ENCODE measurements at places on chromosomes 2 and 18.

- no peak for DNase-seq
Measured at GRCh38 chr18:5155218-5155906, 41.7 kb downstream of the AKAIN1 start.

DNA sequence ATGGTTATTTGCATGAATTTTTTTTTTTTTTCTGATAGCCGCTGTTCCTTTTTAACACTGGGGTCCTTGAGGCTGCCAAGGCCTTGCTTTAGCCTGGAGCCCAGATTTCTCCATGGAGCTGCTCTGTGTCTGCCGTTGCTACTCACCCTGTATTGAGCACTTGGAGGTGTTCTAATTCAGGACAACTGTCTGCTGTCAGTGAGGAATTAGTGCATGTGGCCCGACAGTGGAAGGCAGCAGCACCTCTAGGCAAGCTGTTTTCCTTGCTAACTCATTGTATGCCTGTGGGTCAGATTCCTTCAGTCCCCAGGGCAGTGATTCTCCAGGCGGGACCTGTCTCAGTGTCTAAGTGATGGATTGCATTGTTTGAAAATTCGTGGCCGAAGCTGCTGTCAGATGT, 147.7 kb upstream of the DPP10 start:
- no peak for DNase-seq

DNA sequence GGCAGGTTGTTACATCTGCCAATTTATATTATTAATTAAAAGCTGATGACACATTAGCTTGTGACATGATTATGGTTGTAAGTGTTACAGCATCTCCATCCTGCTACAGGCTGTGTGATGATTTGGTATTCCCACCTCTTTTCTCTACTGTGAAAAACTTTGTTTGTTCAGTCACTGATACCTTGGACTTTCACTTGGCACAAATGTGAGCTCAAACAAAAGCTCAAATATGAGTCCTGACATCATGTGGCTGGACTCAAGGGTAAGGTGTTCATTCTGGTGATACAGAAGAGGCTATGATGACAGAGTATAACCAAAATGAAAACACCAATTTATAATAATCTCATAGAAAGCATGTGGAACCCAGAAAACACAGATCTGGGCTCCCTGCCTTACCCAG, 11.4 kb upstream of the IL36A start:
- no peak for DNase-seq

DNA sequence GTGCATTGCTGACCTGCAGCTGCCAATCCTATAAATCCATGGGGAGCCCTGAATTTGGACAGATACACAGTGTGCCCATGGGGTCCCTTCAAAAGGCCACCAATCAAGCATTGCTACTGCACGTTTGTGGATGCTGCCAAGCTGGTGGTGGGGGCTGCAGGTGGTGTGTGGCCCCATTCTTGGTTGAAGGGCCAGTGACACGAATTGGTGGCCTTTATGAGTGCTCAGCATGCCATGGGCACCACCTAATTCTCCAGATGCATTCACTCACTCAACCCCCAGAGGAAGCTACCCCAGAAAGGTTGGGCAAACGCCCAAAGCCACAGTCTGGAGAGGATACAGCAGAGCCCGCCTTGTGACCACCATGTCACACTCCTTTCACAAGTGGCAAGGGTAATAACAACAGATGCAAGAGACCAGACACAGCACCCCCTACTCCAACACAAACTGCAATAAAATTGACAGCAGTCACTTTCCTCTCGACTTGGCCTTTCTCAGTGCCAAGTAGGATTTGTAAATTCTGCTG, 27.1 kb downstream of the MC2R start:
- DNase-seq: no peak

- DNase-seq: no peak
Measured at GRCh38 chr2:161177969-161178368, 17.7 kb downstream of the TANK start.

GRCh38 chr2:37920570-37920969, 4.5 kb upstream of the RMDN2 start:
- DNase-seq: no peak

DNA sequence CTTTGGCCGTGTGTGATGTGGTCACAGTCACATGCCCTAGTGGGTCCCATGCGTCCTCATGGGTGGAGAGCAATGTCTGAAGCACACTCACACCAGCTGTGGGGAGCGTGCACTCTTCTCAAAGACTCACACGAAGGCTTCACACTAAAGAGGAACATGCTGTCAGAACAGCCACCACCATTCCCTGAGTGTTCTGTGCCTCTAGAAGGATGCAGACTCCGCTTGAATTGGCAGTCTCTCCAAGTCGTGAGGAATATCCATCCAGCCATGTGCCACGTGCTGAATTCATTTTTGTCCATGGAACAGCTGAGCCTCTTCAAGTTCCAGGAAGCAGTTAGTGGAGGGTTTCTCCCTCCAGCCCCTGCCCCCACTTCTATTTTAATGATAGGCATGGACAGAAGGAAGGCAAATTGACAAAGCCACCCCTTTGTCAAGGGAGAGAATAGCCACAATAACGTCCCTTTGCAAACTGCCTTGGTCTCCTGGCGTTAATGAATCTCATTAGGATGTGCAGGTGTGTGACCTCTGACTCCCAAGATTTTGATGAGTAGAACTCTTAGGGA, 464.3 kb upstream of the ID2 start:
- no peak for DNase-seq

GRCh38 chr2:660586-661359, 16.4 kb downstream of the TMEM18 start:
- DNase-seq: no peak

DNA sequence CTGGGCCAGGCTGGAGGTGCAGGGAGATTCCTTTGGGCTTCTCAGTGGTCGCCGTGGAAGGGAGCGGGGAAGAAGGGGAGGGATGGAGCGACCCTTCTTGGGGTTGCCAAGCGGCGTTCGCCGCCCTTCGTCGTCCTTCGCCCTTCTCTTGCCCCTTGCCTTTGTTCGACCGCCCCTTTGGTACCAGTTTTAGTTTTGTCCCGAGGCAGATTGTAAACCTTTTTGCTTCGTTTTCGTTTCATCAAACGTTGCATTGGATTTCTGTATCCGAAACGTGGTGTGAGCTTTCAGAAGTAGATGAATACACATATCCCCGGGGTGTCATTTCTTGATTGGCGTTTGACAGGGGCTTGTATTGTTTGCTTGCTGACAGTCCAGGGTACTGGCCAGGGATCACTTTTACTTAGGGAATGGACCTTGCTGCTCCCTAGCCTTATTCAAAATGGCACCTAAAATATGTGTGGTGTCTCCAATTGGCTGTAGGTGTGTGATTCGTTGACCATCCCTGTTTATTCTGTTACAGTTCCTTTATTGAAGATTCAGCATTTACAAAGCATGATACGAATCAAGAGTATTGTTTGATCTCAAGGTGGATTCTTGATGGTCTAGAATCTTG, 788 bp downstream of the USP14 start:
- no peak for DNase-seq

DNA sequence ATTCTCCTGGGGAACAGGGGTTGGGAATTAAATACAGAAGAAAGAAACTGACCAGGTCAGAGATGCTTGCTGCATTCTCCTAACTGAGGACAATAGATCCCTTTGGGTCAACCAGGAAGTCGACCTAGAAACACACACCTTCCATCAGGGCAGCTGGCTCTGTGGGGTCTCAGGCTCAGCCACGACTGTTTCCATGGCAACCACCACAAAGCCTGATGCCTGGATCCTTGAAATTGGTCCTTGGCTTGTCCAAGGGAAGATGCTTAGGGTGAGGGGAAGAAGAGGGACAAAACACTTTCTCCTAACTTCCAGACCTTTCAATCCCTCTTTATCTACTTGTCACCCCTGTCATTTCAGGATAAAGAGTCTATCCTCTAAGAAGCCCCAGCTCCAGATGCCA, 194.4 kb downstream of the ALK start:
- no peak for DNase-seq

GRCh38 chr18:73733376-73733775, 414.3 kb downstream of the FBXO15 start:
- DNase-seq: no peak

GRCh38 chr2:203743441-203743981, 37.1 kb downstream of the CD28 start:
- DNase-seq: no peak

GRCh38 chr18:74194691-74195090, 46.4 kb downstream of the TIMM21 start:
- no peak for DNase-seq

GRCh38 chr2:85554980-85555612, 6.2 kb downstream of the GGCX start:
- DNase-seq: no peak

GRCh38 chr2:119063177-119063576, 95.4 kb downstream of the C1QL2 start:
- DNase-seq: no peak

GRCh38 chr18:48333563-48333962, 75.6 kb downstream of the ZBTB7C start:
- DNase-seq: peak; percentile 87

- no peak for DNase-seq
Measured at GRCh38 chr2:172253190-172254052, 150.7 kb upstream of the DLX2 start.

DNA sequence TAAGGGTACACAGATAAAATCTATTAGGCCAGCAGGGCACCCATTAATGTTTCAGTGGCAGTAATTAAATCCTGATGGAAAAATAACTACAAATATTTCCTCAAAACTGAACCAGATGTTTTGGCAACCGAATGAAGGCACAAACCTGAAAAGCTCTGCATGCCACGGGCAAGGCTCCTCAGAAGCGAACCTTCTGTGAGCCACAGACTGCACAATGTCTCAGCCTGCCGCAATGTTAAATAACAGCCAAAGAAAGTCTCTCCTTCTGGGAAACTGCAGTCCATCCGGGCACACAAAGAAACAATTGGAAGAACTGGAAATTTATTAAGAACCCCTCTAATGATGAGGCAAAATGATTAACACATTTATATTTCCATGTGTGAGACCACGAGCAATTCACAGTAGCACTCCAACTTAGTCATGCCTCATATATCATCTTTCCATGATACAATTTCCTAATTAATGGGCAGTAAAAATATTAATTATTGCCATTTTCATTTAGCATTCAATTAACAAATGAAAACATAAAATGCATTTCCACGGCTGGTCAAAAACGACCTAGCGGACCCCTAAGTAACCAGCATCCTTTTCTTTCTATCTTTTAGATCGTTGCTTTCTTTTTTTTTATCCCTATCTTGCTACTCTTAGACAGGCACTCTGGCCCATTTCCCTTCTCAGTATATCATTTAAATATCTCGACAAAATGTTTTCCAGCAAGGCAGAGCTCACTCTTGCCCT, 237.5 kb downstream of the EPHA4 start:
- no peak for DNase-seq

- DNase-seq: no peak
Measured at GRCh38 chr2:177334940-177335543, 57.5 kb upstream of the AGPS start.

DNA sequence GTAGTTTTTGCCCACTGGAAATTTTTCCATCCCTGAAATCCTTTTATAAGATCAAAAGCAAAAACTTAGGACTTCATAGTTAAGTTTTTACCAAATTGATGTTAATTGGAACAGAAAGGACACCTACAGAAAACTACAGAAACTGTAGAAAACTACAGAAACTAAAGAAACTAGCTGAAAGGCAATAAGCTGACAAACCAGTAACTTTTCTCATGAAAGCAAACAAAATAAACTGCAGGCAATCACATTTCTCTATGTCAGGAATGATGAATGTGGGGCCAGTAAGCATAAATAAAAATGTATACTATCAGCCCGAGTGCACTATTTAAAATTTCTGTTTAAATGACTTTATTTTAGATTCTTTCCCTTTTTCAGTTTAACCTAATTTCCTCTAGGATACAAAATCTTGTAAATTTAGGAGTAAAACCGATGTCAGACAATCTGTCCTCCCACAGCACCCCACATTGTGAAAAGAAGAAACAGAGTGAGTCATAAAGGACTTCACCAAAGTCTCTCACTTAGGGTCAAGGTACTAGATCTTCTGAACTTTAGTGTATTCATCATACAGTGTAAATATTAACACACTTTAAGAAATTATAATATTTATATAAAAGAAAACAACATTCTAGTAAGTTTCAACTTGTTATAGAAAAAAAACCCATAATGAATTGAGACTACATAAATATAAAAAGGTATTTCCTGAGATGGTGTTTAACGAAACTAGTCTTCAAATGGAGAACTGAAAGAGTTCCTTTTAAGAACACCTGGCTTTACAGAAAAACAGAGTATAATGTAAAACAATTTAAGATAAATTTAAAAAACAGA, 46.6 kb downstream of the USP40 start:
- DNase-seq: no peak

DNA sequence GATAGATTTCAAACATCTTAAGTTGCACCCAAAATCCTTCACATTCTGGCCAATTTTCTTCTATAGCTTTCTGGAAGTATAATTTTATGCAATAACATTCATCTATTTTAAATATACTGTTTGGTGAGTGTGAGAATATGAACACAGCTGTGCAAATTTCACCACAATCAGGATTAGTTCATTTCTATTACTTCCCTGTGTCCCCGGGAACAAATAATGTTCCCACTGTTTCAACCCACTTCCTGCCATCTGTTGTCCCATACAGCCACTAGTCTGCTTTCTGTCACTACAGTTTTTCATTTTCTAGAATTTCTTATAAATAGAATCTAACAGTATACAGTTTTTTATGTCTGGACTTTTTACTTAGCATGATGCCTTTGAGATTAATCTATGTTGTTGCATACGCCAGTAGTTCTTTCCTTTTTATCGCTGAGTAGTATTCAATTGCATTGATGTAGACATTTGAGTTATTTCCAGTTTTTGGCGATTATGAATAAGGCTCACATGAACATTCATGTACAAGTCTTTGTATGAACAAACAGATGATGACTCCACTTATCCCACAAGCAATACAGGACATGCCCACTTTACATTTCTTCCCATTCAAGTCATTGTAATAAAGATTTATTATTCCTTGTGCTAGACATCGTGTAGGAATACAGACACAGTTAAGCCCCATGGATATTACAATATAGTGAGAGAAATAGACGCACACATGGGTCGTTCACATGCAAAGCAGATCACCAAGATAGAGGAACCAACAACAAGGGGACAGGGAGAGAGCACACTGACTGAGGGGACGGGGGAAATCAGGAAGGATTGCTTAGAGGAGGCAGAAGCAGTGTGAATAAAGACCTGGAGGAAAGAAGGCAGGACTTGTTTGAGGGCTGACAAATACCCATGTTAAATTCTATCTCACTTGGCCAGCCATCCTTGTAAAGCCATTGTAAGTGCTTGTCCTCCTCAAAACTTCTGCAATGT, 72.9 kb upstream of the PAX8 start:
- DNase-seq: no peak

- no peak for DNase-seq
Measured at GRCh38 chr2:58541511-58541910, 300.4 kb upstream of the FANCL start.

DNA sequence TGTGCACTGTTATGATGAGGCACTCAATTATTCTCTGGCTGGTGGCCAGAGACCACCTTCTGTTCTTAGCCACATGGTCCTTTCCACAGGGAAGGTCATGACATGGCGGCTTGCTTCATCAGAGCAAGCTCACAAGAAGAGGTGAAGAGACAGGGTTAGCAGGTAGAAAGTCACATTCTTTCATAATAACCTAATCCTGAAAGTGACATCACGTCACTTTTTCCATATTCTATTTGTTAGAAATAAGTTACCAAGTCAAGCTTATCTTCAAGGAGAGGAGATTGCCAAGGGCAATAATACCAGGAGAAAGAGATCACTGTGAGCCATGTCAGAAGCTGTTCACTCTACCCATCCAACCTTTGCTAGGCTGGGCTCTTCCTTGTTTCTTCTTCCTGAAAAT, 139.4 kb downstream of the OSR1 start:
- no peak for DNase-seq

All from NCI-H187 treated with DMSO at 0.1 percent for 48 hours (cell line).